NCI-H2081 treated with DMSO at 0.1 percent for 48 hours (cell line): ENCODE measurements at places on chromosomes 7 and 10.

GRCh38 chr7:150988230-150989226, 2.3 kb upstream of the NOS3 start:
- peak; percentile 41 for DNase-seq

DNA sequence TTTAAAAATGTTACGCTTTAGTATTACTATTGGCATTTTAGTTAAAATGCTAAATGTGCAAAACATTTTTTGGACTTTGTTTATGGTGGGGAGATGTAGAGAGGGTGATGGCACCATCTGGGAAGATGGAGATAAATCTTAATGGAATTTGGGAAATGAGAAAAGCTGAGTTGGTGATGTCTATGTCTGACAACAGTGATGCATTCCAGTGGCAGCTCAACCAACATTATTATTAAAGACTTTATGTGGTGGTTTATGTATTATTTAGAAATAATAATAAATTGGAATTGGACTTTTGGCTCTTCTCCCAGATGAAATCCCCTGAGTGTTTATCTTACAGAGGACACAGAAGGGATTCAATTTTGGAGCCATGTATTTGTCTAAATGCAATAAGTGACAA, 77.6 kb downstream of the SEC23IP start:
- DNase-seq = no peak

DNA sequence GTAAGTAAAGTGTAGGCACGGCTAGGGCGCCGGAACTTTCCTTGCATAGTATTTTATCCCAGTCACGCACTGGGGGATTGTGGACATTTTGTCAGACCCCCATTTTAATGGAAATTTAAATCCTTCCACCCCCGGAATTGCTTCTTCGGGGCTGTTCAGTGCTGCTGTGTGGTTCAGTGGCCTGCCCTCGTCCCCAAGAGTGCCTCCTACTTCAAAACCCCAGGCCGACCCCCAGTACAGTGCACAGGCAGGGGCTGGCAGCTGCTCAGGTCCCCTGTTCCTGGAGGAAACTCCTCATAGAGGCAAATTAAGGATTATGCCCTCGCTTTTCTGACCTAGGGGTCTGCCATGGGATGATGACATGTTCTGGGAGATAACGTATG, 94.5 kb downstream of the PTPRE start:
- DNase-seq = no peak

- DNase-seq = no peak
Observed at GRCh38 chr7:47038621-47039020, 543.3 kb downstream of the TNS3 start.

DNA sequence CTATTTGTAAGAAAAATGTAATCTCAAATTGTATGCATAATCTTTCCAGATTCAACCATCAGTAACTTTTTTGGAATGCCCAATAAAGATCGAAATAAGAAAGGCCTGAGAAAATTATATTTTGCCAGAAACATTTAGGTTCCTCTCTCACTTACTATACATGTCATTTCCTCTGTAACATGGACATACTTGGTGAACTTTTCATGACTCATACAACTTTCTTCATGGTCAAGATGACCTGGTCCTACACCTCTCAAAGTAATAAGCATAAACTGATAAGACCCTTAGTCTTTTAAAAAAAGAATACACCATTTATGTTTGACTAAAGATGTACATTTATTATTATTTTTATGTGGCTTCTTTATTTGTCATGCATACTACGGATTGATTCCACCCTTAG, 125.3 kb downstream of the REEP3 start:
- no peak for DNase-seq

- DNase-seq = no peak
Observed at GRCh38 chr10:71840177-71840957, 10.7 kb downstream of the PSAP start.

- DNase-seq = no peak
Observed at GRCh38 chr7:45073031-45073785, 15.6 kb downstream of the NACAD start.

DNA sequence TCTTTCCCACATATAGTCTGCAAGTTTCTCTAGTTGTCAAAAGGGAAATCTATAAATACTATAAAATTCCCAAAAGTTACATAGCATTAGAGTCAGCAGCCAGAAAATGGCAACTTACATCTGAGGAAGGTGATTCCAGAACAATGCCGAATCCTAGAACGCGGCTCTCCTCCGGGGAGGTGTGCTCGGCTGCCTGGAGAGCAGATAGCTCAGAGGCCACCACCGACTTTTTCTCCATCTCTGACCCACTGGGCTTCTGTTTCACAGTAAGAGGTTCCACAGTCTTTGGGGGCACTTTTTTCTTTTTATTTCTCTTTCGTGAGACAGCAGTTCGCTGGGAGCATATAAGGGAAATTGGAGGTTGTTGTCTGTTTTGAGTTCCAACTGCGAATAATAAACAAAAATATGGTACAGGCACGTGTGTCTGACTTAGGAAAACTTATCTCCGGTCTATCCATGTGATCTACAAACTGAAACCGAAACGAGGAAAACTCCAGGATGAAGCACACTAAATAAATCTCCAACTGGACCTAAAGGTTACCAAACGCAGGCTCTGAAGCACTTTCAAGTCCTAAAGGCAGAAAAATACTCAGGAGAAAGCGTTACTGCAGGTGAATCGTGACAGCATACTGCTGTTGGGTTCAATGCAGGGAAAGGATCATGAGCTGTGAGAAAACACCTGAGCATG, 36.2 kb downstream of the BEND7 start:
- DNase-seq = no peak

DNA sequence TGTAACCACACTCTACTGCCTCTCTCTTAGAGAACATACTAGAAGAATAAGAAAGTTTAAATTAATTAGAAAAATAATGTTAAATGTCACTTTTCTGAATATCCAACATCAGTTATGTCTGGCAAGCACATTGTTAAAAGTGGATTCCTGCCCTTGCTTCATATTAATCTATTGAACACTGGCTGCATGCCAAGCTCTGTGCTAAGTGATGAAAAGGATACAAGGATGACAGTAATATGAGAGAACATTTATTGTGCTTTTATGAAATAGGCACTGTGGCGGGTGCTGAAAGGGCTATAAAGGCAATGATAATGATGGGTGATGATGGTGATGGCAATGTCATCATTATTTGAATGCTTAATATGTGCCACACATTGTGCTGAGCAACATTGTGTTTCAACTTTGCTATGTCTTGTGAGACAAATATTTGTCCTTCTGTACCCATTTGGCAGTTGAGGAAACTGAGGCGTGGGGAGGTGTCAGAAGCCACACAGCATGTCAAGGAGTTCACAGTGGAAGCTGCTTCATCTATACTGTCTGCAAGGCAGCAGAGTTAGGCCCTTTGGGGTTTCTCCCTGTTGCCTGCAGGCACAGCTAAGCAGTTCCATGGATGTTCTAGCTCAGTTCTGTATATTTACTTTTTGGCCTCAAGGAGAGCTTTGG, 64.2 kb upstream of the RAPGEF5 start:
- DNase-seq = no peak

- DNase-seq = no peak
Observed at GRCh38 chr10:35140727-35141126, 14.1 kb downstream of the CREM start.

DNA sequence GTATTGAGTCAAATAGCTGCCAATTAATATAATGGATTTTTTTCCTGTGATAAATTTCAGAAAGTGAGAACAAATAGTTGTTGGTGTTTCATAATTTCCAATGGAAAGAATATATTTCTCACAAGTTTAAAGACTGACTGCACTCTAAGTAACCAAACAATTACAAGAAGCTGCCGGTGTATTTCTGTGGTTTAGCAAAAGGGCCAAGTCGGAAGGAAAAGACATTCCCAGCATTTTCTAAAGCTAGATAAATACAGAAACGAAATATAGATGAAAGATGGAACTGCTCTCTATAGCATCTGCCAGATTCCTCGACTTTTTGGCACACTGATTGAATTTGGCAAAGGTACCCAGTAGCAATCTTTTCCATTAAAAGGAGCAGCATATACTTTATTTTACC, 92.7 kb upstream of the MKX start:
- DNase-seq = no peak

GRCh38 chr7:69633122-69633831, 35.0 kb downstream of the AUTS2 start:
- DNase-seq = no peak

- no peak for DNase-seq
Observed at GRCh38 chr7:2012044-2012900, 220.5 kb downstream of the MAD1L1 start.

- DNase-seq = no peak
Observed at GRCh38 chr10:58969576-58969975, 206.9 kb upstream of the PHYHIPL start.

DNA sequence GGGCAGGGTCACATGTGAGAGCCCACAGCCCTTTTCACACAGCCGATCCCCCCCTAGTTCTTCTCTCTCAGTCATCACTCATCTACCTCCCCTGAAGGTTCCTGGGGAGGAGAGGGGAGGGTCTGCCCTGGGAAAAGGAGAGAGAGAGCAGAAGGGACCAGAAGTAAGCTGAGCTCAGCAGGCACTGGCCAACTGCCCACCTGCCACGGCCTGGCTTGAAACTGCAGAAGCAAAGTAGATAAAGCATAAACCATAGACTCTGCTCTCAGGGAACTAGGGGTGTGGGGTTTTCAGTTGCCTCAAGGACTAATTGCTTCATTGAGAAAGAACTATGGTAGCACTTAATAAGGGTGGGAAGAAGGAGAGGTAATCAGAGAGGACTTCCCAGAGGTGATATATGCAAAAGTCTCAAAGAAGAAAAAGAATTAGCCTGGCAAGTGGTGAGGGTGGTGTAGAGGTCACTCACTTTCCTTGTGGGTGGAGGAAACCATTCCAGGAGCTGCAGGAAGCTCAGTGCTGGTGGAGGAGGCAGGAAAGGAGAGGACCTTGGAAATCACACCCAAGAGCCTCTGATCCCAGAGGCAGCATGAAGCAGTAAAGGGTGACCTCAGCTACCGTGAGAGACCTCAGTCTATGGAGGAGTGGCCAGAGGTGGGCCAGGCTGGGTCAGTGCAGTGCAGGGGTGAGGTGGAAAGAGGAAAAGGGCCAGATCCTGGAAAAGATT, 17.2 kb downstream of the PILRA start:
- no peak for DNase-seq

DNA sequence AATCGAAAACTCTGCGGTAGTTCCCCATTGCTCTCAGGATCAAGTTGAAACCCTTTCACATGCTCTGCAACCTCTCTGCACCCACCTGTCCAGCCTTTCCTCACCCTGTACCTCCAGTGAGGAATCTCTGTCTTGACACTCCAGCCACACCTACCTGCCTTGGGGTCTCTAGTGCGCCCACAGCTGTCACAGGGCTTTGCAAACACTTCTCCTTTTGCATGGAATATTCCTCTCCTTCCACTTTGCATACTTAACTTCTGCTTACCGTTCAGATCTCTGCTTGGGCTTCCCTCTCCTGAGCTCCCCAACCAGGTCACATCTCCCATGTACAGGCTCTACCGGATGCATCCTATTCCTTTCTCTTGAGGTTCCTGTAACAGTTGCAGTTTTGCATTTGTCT, 6.6 kb upstream of the ZYX start:
- DNase-seq = no peak

DNA sequence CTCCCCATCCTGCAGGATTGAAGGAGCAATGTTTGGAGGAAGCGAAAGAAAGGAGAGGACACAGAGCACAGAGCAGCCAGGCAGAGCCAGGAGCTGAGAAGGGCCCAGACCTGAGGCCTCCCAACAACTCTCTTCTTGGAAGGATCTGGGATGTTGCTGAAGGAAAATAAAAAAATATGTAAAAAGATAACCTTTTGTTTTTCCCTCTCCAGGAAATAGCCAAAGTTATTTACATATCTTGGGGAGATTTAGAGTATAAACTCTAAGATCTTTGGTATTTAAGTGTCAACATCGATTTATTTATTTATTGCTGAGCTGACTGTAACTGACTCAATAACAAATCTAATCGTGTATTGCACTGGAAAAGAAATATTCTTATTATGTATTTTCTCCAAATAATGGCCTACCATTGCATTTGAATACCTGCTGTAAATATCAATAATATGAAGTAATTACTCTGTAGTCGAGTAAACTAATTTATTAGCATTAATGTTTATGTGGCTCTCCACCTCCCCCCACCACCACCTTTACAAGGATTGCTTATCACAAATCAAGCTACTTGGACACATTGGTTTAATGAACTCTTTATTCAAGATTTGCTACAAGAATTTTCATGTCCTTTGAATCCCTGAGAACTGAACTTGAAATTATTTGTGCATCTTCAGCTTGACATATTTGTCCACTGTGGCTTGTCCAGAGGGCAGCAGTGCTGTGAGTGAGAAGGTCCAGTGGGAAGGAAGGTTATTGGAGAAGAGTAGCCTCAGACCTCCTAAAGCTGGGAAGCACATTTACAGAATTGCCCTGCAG, 1.8 kb upstream of the HOXA11 start:
- DNase-seq = no peak

DNA sequence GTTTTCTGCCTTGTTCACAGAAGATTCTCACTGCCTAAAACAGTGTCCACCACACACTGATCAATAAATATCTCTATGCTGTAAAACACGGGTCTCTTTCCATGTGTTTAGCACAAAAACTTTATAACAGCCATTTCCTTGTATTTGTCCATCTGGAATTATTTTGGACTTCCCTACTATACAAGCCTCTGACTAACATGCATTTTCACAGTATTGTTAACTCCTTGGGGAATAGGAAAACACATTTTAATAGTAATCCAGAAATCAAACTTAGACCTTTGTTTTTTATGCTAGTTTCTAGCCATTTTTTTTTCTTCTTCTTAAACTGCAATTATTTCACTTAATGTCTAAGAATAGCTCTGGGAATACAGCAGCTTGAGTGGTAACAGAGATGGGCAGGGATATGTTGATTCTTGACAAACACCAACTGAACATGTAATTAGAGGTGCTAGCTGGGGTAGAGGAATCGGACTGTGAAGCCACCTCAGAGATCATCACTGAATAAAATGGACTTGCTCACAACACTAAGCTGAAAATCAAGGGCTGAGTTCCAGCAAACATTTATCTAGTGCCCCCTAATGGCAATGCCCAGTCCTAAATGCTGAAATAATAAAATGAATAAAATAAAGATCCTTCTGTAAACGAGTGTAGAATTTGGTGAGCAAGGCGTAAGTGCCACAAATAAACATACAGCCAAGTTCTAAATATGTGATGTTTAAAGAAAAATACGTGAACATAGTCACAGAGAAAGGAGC, 593.1 kb downstream of the SORCS1 start:
- no peak for DNase-seq

- DNase-seq = no peak
Observed at GRCh38 chr10:43264965-43265798, 1.7 kb downstream of the RASGEF1A start.

- DNase-seq = no peak
Observed at GRCh38 chr7:22109761-22110160, 164.1 kb upstream of the CDCA7L start.
